CD4-positive, alpha-beta T cell treated with Interferon gamma for 1 hour (primary cell): ENCODE measurements at places on chromosomes 5 and 9.

DNA sequence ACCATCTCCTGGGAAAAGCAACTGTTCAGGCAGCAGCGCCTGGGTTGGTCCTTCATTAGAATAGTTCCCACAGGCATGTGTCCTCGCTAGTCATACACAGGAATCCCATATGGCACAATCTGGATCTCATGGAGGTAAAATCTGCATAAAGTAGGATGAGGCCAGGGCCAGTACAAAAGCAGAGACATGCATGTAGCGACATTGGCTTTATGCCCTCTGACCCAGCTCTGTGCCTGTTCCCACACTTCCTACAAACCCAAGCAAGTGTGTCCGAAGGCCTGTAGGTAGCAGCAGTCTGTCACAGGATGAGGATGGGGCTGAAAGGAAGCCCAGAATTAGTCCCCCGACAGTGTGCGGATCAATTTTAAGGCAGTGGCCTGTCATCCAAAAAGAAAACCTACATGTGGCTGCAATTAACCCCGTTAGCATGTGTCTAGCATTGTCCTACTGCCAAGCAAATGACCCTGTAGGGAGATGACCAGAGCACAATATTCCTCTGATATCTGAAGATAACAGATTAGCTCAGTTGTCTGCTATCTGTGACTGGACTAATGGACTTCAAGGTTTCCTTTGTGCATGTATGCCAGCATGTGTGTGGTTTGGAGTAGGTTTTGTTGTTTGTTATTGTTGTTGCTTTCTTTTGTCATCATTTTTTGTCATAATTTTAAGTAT lies 178.8 kb downstream of the TMEM161B start:
- DNase-seq = no peak

- no peak for DNase-seq
Observed at GRCh38 chr5:172816925-172817562, 17.0 kb upstream of the ERGIC1 start.

DNA sequence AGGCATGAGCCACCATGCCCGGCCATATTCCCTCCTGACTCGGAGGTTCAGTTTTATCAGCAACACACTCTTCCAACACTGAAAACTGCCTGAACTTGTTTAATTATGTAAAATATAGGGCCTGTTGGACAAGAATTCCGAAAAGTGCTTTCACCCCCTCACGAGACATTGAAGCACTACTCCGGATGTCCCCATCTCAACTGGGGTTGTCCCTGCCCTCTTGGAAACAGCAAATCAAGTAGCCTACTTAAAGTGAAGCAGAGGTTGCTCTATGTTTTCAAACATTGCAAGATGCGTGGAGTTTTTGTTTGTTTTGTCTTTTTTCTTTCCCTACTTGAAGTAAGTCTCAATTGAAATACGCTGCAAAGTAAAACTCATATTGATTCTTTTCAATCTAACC lies 7.6 kb downstream of the PTGER4 start:
- no peak for DNase-seq

DNA sequence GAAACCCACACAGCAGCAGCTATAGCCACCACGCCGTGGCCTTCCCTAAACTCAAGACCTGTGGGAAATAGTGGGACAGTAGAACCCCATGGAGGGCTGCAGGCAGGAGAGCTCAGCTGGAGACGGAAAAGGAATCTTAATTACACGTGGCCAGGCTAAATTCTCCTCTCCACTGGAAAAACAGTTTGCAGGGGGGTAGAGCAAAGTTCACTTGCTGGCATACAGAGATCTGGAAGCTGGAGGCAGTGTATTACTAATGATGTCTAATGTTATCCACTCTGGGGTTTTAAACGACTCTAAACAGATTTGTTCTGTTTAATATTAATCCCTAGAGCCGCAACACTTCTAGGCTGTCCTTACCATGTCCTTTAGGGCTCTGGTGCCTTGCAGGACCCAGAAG lies 257.1 kb downstream of the SAXO1 start:
- DNase-seq = no peak

- peak; percentile 69 for DNase-seq
Observed at GRCh38 chr5:17217493-17218352, at the start of gene BASP1. BASP1 (plus strand) TSS chr5:17217631; CDS start chr5:17275217, 57,586 bp downstream.

DNA sequence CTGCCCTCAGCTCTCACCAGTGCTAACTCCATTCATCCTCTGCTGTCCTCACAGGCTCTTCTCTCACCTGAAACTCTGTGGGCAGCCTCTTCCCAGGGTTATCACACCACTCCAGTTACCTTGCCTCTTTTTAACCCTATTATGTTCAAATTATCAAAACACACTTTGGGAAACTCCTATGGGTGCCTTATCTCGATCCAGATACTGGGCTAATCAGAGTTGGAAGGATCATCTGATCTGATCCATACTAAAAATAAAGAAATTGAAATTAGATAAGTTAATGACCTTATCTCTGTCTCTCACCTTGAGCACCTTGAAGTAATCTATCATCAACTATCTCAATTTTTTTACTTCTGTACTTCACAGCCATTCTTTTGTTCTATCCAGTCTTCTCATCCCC lies 300.5 kb upstream of the ISL1 start:
- DNase-seq = no peak

- DNase-seq = no peak
Observed at GRCh38 chr5:72440207-72440638, 67.0 kb downstream of the ZNF366 start.

GRCh38 chr5:138716456-138716924 lies 36.7 kb upstream of the CTNNA1 start:
- DNase-seq = no peak

DNA sequence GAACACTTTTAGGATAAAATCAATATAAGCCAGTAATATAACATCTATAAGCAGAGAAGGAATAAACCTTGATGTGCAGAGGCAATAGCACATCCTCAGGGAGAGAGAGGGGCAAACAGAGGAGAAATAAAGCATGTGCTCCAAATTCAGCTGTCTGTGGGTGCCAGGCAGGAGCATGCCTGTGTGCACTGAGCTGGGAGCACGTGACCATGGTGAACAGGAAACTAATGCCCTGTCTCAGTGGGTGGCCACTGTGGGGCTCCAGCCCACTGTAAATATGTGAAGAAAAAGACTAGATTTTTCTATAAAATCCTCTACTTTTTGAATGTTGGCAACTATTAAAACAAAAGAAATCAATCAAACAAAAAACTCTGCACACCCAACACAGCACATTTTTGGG lies 55.3 kb downstream of the FYB1 start:
- peak; percentile 38 for DNase-seq

- no peak for DNase-seq
Observed at GRCh38 chr9:130405657-130406257, 39.0 kb upstream of the ASS1 start.

GRCh38 chr9:85013703-85014102 lies 344.2 kb downstream of the NTRK2 start:
- no peak for DNase-seq

DNA sequence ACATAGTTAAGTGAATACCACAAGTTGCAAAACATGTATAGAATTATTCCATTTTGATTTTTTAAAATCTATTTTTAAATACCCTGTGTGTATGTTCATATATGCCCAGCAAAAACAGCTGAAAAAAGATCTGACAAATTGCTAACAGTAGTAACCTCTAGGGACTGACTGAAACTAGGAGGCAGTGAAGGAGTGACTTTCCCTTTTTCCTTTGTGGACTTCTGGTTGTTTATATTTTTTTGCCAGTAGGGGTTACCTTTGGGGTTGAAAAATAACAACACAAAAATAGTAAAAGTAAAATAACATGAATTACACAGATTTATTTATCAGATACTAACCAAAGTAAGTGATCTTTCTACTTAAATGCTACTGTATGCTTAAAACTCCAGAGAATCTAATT lies 2.9 kb downstream of the MEGF9 start:
- no peak for DNase-seq

- no peak for DNase-seq
Observed at GRCh38 chr5:33934176-33934575, 2.0 kb upstream of the RXFP3 start.

DNA sequence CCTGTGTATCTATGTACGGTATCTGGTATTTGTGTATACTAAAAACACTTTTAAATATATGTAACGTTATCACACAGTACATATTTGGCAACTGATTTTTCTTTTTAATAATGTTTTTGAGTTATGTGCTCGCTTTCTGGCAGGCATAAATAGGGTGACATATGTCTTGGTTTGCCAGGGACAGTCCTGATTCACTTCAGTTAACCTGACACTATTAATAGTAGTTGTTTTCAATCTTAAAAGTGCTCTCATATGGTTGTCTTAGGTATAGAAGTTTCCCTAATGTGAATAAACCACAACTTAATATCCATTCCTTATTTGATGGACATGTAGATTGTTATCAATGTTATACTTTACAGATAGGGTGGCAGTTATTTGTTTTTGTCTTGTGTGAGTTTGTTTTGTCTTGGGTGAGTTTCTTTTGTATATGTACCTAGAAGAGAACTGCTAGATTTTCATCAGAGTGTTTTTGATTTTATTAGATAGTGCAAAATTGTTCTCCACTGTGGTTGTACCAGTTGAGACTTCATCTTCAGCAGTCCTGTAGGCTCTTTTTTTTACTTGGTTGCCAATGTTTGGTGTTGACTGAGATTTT lies 7.9 kb downstream of the G3BP1 start:
- DNase-seq = no peak

DNA sequence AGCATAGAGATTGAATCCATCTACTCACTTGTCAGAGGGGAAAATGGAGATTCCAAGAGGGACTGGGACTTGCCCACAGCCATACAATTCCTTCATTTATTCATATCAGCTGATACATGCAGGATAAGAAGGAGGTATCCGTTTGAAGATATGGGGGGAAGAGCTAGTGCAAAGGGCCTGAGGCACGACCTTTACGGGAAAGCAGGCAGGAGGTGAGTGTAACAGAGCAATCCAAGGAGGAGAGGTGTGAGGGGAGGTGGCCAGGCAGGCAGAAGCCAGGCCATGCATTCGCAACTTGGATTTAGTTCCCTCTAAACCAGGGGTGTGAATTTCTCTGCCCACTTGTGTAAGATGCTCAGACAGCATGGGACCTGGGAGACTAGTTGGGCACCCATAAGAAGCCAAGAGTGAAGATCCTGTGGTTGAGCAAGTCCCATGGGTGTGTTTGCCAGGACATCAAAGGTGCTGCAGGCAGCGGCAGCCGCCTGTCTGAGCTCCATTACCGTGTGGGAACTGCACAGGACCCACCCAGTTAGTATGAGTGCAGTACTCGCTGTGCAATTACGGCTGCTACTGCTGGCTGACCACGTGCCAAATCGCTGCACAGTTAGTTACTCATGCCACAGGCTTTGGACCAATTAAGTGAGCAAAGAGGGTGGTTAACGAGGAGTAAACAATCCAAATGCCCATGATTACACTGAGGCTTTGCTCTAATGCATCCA lies 31.4 kb upstream of the FAT2 start:
- no peak for DNase-seq

DNA sequence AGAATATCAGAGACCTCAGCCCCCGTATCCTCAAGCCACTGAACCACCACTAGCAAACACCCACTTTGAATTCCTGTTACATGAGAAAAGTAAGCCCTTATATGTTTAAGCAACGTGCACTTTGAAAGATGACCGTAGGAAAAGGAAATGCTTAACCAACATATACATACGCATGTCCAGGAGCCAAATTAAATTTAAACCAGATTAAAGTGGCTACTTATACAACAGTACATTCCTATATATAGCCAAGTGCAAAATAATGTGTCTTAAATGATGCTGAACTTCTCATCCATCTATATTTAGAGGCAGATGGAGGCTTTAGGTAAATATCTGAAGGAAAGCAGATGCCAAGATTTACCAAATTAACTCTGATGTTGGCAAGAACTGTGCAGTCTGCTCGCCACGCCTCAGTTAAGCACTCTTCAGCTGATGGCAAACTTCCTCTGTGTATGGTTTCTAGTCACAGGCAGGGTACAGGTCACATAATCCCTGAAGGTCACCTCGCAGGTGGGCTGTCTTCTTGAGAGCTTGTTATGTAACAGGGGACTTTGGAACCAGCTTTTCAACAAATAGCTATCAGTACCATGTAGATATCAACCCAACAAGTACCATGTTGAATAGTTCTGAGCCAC lies 8.6 kb downstream of the GCNT4 start:
- DNase-seq = no peak

GRCh38 chr9:86329649-86330048 lies 24.6 kb downstream of the TUT7 start:
- DNase-seq = no peak

DNA sequence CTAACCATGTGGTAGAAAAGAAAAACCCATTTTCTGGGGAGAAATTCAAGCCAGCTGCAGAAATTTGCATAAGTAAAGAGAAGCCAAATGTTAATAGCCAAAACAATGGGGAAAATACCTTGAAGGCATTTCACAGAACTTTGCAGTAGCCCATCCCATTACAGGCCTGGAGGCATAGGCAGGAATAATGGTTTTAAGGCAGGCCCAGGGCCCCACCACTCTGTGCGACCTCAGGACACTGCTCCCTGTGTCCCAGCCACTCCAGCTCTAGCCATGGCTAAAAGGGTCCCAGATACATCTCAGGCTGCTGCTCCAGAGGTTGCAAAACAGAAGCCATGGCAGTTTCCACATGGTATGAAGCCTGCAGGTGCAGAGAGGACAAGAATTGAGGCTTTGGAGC lies 253.3 kb downstream of the CTNND2 start:
- no peak for DNase-seq

- no peak for DNase-seq
Observed at GRCh38 chr5:94467954-94468930, 150.2 kb downstream of the KIAA0825 start.

DNA sequence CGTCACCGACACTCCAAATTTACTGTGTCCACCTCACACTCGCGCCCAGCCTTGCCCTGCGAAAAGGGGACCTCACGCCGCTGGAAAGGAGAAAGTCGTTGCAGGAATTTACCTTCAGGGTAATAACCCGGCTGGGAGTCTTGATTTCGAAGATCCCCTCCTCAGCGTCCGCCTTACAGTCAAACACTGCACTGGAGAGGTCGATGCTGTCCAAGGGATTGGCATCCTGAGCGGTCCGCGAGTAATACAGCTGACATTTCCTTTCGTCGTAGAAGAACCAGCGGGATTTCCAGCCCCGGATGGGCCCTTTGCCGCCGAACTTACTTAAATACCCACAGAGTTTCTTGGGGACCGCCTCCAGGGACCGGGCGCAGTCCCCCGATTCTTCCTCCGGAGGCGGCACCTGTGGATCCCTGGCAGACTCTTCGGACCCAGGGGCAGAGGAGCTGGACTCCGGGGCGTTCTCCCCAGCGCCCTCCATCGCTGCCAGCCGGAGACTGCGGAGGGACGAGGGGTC lies 330 bp downstream of the TBC1D2 start:
- DNase-seq = no peak

DNA sequence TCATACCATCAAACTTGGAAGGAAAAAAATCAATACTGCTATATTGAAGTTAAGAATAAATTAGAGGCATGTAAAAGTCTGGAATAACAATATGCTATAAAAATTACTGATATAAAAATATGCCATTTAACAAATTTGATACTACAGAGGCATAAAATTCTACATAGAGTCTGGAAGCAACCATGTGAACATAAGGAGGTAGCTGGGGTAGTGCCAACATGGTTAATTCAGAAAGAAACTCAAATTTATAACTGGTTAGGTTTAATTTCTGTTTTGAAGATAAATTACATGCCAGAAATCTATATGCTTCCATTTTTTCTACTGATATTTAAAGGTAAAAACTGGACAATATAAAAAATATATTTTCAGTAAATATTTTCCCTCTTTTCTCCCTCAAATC lies 103.1 kb upstream of the NR4A3 start:
- no peak for DNase-seq

GRCh38 chr5:134920848-134921575 lies 16.1 kb downstream of the PCBD2 start:
- DNase-seq = no peak

- DNase-seq = no peak
Observed at GRCh38 chr5:175597718-175598117, 60.2 kb upstream of the HRH2 start.

GRCh38 chr9:113570749-113571711 lies 107.5 kb downstream of the RGS3 start:
- no peak for DNase-seq

- DNase-seq = peak; percentile 43
Observed at GRCh38 chr5:32312197-32312594, 543 bp downstream of the MTMR12 start.
